Left lung (tissue), 14 donors: ENCODE measurements at places on chromosomes 11 and 22. TPM values are rescaled to one million over a fixed set of nuclear protein-coding genes. Genes with fewer than 3 reads are reported as not detected.

CALCA gene
- total RNA-seq: 0.41 TPM

APOA4 gene
- total RNA-seq: not detected

WNT11 gene
- 4.8 TPM for total RNA-seq

SEC14L6 gene
- total RNA-seq: 9.1 TPM

RHOD gene
- total RNA-seq: 17.8 TPM

FAM83F gene
- 0.73 TPM for total RNA-seq

CD3D gene
- total RNA-seq: 3.3 TPM

CTTN gene
- 242 TPM for total RNA-seq

PNPLA2 gene
- total RNA-seq: 128 TPM

NPAT gene
- 13.6 TPM for total RNA-seq

DMC1 gene
- total RNA-seq: 2.1 TPM

DRICH1 gene
- total RNA-seq: 0.99 TPM

P2RY2 gene
- 10.3 TPM for total RNA-seq

GRAP2 gene
- total RNA-seq: 3.4 TPM
